ENCODE measurements at places on chromosomes 7 and 10.

DNA sequence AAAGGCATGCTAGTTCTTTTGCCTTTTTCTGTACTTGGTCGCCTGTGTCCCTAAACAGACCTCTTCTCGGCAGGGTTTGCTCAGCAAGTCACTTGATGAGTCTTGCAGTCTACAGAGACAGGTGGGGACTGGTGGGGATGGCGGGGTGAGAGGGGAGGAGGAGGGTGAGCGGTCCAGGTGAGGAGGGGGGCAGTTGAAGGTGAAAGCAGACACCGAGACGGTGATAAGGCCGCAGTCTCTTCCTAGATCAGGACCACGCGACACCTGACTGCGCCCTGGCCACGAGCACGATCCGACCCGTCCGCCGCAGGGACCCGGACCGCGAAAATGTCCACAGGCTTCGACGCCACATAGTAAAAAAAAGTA lies 566 bp downstream of the ASNS start:
- DNase-seq: peak; percentile 15

- DNase-seq: no peak
These were observed 135.7 kb downstream of the GALNT11 start for GRCh38 chr7:152161171-152161570.

GRCh38 chr10:123463181-123463580 lies 203.0 kb upstream of the GPR26 start:
- no peak for DNase-seq

- peak; percentile 66 for DNase-seq
These were observed 438.1 kb upstream of the GALNT17 start for GRCh38 chr7:70693686-70694433.

DNA sequence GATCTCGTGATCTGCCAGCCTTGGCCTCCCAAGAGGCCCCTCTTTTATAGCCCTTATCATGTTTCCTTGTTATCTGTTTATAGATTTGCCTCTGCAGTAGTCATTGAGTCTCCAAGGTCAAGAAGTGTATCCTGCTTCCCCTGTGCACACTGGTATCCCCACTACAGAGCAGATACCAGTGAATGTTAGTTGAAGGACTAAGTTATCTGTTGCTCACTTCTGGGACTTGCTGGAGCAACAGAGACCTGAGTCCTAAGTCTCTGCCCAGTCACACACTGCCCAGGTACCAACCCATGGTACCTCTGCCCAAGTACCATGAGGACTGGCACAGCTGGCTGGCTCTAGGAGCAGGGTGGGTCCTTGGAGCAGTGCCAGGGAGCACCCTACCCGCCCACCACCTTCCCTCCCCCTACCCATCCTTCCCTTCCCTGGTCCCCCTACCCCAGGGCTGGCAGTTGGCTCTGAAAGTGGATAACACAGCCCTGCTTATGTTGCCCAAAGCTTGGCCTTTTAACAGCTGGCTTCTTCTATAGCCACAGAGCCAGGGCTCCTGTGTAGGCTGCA lies 26.5 kb upstream of the PDCD4 start:
- DNase-seq: no peak

DNA sequence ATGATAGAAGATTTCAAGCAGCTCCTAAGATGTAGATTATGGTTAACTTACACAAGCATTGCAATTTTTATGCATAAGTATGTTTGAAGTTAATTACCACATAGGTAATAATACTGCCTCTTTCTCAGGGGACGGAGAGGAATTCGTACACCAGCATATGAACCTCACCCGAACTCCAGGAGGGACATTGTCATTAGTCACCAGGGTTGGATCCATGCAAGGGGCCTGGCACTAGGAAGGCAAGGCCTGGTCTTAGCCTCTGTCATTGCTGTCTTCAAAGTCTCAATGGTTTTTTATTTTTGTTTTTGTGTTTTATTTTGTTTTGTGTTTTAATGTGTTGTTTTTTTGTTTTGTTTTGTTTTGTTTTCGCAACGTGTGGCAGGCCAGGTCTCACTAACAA lies 145.6 kb upstream of the PPP2R2D start:
- DNase-seq: no peak

- peak; percentile 27 for DNase-seq
These were observed 26.6 kb downstream of the TBXAS1 start for GRCh38 chr7:139855498-139856270.

- no peak for DNase-seq
These were observed 294.4 kb downstream of the BICC1 start for GRCh38 chr10:58806970-58807628.

GRCh38 chr7:27031289-27032172 lies 64.3 kb downstream of the HOXA1 start:
- no peak for DNase-seq

GRCh38 chr7:131038153-131038552 lies 289.5 kb upstream of the MKLN1 start:
- DNase-seq: no peak

DNA sequence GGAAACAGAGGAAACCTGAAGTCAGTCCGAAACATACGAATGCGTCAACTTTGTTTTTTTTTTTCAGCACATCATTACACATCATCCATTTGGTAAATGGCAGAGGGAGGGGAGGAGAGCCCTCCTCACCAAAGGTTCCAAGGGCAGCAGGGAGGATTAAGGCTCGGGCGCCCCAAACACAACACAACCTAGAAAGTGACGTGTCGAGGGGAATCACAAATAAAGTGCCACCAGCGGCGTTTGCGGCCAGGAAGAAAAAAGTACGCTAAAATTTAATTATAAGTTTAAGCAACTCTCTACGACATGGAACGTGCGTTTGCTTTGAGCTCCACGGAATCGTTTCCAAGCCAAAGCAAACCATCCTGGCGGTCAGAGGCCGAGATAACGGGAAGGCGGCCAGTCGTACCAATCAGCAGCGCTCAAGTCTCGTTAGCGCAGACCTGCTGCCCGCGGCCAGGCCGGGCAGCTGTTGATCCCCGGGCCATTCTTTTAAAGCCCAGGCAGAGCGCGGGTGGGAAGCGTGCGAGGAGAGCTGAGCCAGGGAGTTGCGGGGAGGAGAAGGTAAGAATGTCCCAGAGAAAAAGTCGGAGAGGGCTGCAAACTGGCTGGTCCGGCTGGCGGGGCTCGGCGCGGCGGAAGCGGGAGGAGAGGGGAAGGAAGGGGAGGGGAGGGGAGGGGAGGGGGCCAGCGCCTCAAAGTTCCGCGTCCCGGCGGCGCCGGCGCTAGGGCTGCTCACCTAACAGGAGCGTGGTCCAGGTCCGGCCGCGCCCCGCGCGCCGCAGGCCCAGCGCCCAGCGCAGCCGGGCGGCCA lies 719 bp downstream of the DPY19L1 start:
- DNase-seq: peak; percentile 14

DNA sequence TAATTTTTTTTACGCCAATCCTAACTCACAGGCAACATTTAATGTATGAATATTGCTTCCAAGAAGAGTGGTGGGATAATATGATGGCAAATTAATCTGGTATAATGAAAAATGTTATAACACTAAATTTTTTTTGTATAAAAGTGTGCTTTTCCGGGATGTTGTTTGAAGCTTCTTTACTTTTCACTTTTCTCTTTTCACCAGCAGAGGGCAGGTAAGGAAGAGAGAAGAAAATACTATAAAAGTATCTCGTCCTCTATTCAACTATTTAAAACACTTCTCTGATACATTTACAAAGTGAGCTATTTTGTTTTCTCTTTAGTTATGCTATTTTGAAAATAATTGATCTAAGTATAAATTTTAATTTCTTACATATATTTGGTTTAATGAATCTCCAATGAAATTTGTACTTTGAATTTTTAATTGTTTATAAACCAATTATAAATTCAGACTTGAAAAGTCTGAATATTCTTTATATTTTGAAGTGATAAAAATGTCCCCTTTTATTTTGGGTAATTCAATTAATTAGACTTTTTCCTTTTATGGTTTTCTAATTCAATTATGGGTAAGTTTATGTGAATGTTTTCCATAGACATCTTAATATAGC lies 20.7 kb upstream of the CFTR start:
- no peak for DNase-seq

DNA sequence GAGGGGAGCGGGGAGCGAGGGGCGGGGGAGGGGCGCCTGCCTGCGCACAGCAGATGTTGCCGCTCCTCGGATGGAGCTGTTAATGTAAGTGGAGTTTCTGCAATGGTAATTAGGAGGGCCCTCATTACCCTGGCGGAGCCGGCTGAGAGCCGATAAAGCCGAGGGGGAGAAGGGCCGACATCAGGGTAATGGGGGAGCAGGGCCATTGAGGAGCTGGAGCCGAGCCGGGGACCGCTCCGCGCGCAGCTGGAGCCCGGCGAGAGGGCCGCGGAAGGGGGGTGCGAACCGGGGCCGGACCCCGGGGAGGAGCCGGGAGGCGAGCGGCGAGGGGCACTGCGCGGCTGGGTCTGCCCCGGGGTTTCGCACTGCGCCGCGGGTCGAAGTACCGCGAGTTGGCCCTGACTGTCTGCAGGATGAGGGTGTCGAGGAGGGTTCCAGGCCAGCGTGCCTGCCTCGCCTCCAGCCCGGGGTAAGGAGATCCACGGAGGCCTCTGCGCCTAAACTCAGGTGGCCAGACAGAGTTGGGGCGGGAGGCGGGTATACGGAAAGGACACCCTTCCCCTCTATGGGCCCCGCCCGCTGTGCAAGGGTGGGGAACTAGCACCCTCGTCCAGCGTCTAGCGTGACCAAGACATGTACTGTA lies 55.0 kb upstream of the LBX1 start:
- DNase-seq: no peak

GRCh38 chr10:11026773-11027172 lies 9.1 kb downstream of the CELF2 start:
- no peak for DNase-seq

GRCh38 chr7:157797361-157797760 lies 460.6 kb downstream of the DNAJB6 start:
- no peak for DNase-seq

- peak; percentile 5 for DNase-seq
These were observed 3.6 kb downstream of the WDR86 start for GRCh38 chr7:151406051-151406875.

- DNase-seq: no peak
These were observed 42.7 kb downstream of the NPTX2 start for GRCh38 chr7:98659756-98660155.

DNA sequence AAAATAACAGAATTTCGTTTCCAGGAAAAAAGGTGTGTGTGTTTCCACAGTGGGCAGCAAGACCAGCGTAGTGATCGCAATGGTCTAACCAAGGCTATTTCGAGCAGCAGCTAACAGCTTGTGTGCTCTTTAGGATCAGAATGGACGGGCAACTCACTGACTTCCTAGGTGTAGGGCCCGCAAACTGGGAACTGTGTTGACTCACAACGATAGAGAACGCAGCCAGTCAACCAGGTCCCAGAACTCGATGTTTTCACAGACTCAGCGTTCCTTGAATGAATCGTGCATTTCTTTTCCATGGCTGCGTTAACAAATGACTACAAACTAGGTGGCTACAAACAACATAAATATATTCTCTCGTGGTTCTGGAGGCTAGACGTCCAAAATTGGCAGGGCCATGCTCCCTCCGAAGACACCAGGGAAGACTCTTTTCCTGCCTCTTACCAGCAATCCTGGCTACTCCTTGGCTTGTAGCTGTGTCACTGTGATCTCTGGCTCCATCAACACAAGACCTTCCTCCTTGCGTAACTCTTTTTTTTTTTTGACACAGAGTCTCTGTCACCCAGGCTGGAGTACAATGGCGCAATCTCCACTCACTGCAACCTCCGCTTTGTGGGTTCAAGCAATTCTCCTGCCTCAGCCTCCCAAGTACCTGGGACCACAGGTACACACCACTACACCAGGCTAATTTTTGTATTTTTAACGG lies 39.1 kb downstream of the PODXL start:
- no peak for DNase-seq

DNA sequence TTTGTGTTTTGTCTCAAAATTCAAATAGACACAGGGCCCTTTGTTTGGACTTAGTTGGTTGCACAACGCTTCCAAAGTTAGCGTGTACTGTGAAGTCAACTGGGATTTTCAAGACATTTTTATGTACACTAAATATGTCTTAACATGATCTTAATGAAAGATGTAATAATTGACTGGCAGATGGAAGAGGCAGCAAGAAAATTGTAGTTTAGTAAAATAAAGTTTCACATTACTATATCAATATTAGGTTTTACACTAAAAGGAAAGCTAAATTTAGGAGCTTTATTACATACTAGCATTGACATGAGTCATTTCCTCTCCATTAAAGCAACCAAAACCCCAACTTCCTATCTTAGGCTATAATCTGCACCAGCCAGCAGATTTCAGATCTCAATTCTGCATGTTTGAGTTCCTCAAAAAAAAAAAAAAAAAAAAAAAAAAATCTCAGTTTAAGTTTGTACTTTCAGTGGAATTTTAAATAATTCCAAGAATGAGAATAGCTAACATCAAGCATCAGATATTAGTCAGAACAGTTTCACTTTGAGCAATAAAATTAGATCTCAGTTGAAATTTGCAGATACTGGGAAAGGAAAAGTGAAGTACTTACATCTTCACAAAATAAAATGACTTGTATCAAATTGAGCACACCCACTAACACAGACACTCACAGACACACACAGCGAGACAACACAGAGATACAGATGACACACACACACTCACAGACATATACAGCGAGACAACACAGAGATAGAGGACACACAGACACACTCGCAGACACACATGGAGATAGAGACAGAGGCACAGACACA lies 346.6 kb upstream of the KLF6 start:
- DNase-seq: no peak

DNA sequence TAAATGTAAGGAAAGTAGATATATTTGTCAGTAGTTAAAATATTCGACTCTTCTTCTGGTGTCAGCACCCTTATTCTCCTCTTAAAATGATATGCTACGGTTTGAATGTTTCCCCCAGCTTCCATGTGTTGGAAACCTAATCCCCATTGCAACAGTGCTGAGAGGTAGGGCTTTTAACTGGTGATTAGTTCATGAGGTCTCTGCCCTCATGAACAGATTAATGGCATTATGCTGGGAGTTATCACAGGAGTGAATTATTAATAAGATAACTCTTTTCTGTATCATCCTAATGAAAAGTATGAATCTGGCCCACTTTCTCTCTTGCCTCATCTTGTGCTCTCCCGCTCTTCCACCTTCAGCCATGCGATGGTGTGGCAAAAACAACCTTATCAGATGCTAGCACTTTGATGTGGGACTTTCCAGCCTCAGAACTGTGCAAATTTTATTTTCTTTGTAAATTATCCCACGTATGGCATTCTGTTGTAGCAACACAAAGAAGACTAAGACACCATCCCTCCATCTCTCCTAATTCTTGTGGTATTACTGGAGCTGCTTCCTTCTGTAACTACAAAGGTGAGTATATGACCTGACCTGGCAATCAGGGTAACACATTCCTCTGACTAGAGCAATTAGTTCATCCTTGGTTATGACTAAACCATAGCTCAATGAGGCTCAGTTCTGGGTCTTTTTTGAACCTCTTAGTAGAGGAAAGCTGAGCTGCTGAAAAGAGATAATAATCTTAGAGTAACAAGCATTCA lies 171.1 kb upstream of the TMEM196 start:
- no peak for DNase-seq

Measured in GM12891 (cell line).